ENCODE measurements at places on chromosomes 16 and 17. TPM values are rescaled to one million over a fixed set of nuclear protein-coding genes. Genes with fewer than 3 reads are reported as not detected.

DNA sequence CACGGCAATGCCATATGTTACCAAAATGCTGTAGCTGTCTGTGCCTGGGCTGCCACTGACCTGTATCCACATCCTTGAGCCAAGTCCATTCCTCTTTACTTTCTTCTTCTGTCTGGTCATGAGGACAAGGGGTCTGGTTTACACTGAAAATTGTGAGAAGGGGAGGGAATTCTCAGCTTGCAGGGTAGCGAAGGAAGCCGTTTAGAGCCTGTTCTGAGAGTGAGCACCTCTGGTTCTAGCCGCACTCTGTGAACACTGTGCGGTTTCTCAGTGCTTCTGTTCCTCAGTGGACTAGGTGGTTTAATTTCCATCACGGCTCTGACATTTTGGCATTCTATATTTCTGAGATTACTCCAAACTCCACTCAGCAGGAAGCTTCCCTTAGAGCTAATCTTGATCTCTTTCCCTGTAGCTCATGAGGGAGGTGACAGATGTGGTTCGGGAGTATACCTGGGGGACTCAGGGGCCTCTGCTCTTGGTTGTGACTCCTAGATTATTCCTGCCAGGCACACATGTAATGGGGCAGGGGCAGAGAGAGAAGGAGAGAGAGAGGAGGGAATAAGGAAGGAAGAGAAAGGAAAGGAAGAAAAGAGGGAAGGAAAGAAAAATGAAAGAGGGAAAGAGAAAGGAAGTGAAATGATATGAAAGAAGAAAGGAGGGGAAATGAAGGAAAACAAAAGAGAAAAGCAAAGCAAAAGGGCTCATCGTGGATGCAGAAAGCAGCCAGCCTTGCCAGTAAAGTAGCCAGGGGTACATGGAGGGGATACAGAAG, 14.2 kb upstream of the TBX21 start:
- DNase-seq = no peak

DNA sequence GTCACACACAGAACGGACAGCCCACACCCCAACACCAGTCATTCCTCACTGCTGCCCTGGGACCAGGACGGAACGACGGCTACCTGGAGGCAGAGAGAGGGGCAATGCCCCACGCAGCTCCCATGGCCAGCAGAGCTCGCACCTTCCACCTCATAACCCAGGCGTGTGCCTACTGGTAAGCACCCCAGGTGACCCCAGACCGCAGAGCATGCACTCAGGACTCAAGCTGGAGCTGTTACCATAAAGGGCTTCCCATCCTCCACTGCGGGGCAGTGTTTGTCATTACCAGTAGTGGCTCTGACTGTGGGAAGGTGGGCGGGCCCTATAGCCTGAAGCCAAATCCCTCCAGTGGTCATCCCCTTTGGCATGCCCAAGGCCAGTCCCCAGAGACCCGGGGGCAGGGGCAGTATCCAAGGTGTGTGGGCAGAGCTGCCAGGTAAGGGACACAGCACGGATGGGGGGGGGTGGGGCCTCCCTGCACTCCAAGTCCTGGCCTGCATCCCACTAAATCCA, 4.7 kb upstream of the BCAR1 start:
- no peak for DNase-seq

DNA sequence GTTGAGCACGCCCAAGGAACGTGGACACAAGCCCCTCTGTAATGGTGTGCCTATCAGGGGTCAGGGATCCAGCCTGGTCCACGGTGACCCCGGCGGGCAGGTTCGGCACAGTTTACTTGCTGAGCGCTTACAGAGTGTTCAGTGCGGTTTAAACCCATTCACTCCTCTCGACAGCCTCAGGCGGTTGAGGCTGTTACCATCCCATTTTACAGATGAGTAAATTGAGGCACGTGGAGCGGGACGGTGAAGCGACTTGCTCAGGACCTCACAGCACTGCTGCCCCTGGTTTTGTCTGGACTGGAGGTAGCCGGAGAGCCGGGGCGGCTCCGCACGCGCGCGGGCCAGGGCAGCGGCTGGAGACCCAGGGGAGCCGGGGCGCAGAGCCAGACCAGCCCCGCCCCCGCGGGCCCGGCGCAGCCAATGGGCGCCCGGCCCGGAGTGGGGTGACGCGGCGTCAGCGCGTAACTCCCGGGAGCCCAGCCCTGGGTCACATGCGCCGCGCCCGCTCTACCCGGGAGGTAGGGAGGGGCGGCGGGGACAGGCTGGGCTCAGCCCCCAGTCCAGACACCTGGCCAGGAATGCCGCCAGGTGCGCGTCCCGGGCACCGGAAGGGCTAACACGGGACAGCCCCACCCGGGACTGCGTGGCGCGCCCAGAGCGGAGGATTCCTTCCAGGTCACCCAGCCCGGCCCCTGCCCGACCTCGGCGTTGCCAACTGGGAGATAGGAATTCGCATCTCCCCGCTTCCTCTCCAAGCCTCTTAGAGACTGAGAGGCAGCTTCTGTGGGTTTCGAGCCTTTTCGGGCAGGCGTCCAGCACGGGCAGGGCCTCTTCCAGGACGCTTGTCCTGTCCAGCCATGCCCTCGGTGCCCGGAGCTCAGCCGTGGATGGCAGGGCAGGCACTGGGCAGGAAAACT, 3.3 kb upstream of the SREBF1 start:
- peak; percentile 90 for DNase-seq

GRCh38 chr17:68255731-68256538, 8.1 kb downstream of the AMZ2 start:
- DNase-seq = no peak

The ZNF750 gene
- total RNA-seq = not detected
